ENCODE measurements at places on chromosomes 2 and 18. TPM values are rescaled to one million over a fixed set of nuclear protein-coding genes. Genes with fewer than 3 reads are reported as not detected.

MAIP1 gene
- 17.7 TPM for polyA plus RNA-seq

FBXO15 gene
- polyA plus RNA-seq, result 3.0 TPM

HOXD9 gene
- polyA plus RNA-seq, result not detected

POMC gene
- 3.9 TPM for polyA plus RNA-seq

NR4A2 gene
- 11.4 TPM for polyA plus RNA-seq

REEP1 gene
- not detected for polyA plus RNA-seq

CCDC142 gene
- 10.7 TPM for polyA plus RNA-seq

SLC40A1 gene
- 13.0 TPM for polyA plus RNA-seq

PIEZO2 gene
- polyA plus RNA-seq, result not detected

PRADC1 gene
- 32.9 TPM for polyA plus RNA-seq

CYP1B1 gene
- 0.36 TPM for polyA plus RNA-seq

TMEFF2 gene
- not detected for polyA plus RNA-seq

MTHFD2 gene
- 28.0 TPM for polyA plus RNA-seq

LRATD1 gene
- not detected for polyA plus RNA-seq

RUFY4 gene
- not detected for polyA plus RNA-seq

SP5 gene
- polyA plus RNA-seq, result not detected

CYRIA gene
- polyA plus RNA-seq, result not detected

UGT1A8 gene
- polyA plus RNA-seq, result not detected

OBSL1 gene
- not detected for polyA plus RNA-seq

MYO1B gene
- polyA plus RNA-seq, result not detected

MBP gene
- 138 TPM for polyA plus RNA-seq

RAX gene
- not detected for polyA plus RNA-seq

NEU4 gene
- 0.67 TPM for polyA plus RNA-seq

UGT1A5 gene
- not detected for polyA plus RNA-seq

ICOS gene
- 40.0 TPM for polyA plus RNA-seq

ZSWIM2 gene
- polyA plus RNA-seq, result not detected

FAM237A gene
- not detected for polyA plus RNA-seq

VIT gene
- not detected for polyA plus RNA-seq

CMPK2 gene
- polyA plus RNA-seq, result 1.7 TPM

GALNT5 gene
- 0.14 TPM for polyA plus RNA-seq

MCM6 gene
- polyA plus RNA-seq, result 18.7 TPM

CCDC138 gene
- 5.0 TPM for polyA plus RNA-seq

CDKL4 gene
- polyA plus RNA-seq, result 0.43 TPM

IL36G gene
- not detected for polyA plus RNA-seq

COA5 gene
- 40.7 TPM for polyA plus RNA-seq

MFSD2B gene
- polyA plus RNA-seq, result not detected

SDC1 gene
- polyA plus RNA-seq, result not detected

Measured in CD4-positive, CD25-positive, alpha-beta regulatory T cell (primary cell).